NCI-H69 (cell line): ENCODE measurements at places on chromosomes 4 and X.

DNA sequence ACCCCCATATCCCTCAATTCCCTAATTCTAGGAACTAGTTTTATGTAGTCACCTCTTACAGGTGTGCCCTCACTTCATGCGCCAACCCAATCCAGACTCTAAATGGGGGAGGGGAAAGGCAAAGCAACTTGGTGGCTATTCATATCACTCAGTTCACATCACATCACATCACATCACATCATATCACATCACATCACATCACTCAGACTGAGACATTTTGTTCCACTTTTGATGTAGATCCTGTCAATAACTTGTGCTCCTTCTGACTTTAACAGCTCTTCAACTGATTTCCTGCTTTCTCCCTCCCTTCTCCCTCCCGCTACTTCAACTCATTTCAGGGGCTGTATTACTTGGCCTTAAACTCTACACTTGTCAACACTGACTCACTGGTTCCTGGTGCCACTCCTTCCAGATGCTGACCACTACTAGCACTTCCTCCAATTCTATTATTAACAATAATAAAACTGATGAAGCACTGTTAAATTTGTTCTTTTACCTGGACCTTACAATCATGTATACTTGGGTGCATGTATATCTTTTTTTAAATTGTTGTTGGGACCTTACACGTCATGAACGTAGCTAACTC lies 29.1 kb upstream of the PLS3 start:
- no peak for DNase-seq

DNA sequence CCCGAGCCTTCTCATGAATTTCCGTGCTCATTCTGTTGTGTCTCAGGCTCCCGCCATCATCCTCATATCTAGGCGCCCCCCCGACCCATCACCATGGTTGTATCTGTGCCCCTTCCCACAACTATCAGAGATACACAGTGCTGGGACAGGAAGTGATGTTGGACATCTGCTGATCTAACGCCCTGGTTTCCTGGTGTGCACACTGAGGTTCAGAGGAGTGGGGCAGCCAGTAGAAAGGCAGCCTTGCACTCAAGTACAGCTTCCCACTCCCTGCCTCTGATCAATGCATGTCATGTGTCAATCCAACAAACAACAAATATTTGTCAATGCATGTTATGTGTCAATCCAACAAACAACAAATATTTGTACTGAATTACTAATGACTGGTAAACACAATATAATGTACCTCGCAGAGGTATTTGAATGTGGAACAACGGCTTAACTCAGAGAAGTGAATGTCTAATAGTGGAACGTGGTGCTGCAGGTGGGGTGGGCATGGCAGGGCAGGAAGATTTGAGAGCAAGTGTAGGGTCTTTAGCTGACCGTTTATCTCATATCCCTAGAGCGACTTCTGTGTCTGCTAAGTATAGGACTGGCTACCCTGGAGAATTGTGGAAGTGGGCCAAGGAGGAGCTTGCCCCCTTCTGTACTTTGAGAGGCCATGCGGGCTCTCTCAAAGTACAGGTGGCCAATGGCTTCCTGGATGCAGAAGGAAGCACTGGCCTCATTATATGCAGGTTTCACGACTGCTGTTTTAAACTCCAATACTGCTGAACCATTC lies 10.3 kb upstream of the SEL1L3 start:
- DNase-seq = no peak

GRCh38 chrX:44245733-44246132 lies 97.7 kb downstream of the EFHC2 start:
- DNase-seq = no peak

DNA sequence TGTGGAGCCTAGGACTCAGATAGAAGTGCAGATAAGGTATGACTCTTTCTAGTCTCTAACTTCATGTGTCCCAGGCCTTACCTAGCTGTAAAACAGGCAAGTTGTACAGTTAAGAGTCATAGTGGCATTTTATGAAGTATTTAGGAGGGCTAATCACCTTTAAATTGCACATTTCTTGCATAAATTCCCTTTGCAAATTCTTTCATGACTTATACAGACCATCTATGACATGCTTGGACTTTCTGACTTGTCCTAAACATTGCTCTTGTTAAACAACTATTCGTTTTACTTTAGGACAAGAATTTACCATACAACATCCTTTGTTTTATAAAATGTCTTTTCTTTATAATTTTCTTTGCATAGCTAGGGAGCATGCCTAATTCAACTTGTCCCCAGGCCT lies 7.8 kb upstream of the RRAGB start:
- no peak for DNase-seq

DNA sequence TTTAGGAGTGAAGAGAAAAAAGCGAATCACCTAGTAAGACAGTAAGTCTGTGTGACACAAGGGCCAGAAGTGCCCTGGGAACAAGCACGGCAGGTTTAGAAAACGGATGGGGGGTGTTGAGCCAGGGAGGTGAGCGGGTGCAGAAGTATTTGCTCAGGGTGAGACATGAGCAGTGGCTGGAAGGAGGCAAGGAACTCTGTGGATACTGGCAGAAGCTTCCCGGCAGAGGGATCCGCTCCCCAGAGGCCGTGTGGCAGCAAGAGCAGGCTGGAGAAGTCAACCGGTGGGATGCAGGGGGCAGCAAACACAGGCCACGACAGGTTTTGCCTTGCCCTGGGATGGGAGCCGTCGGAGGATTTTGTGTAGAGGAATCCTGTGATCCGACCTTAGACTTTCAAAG lies 2.3 kb upstream of the UVSSA start:
- DNase-seq = no peak

DNA sequence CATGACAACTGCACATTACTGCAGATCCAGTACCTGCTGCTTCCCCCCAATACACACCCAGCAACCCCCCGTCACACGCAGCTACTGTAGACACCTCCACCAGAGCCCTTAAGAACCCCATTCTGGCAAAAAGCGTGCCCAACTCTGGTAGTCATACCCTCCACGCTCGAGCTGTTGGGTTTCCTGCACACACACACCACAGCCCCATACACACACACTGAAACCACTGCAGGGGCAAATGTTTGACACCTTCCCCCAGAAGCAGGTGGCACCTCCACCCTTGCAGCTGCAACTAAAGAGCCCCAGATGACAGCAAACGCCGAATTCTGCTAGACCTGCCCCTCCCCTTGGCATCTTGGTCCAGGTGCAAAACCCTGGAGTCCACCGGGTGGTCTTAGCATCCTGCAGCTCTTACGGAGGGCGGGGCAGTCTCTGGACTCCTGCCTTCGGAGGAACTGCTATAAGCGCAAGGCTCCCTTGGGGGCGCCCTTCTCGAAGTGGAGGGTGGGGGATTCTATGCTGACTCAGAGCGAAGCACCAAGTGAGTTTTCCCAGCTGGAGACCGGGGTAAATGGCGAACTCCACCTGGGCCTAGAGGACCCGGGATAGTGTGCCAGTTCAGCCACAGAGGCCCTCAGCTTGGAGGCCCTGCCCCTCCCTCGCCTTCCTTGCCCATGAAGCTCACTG lies 1.5 kb downstream of the FRMPD3 start:
- peak; percentile 90 for DNase-seq

DNA sequence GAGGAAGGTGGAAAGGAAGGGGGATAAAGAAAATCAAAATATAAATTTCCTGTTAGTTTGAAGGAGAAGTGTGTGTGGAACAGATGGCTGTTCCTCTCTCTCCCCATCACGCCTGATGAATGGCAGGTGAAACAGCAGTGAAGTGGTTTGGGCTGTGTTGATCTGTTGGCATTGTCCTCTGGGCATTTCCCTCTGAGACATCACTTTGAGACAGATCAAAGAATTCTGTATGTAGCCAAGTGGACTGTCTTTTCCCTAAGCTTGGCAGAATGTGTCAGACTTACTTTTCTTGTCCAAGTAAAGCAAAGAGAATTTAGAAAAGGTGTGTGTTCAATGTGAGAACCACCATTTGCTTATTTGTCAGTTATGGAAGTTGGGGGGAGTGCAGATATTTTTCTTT lies 47.5 kb downstream of the SEPTIN11 start:
- peak; percentile 43 for DNase-seq
